Neural progenitor cell (in vitro differentiated cells): ENCODE measurements at places on chromosomes 13 and 19.

DNA sequence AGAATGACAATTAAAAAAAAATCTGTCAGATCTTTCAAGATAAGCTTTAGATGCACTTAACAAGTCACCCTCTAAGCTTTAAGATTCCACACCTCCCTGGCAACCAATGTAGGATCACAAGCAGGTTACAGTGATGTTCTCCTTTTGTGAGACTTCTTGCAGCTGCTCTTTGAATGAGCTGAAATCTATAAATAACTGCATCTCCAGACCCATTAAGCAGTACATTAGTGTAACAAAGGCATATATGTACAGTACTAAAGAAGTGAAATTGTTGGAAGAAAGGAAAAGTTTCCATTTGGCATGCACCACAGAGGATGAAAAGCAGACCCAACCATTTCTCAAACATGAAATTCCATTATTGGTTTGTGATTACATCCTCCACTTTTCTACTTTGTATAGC lies 364.7 kb downstream of the ENOX1 start:
- DNase-seq = no peak

DNA sequence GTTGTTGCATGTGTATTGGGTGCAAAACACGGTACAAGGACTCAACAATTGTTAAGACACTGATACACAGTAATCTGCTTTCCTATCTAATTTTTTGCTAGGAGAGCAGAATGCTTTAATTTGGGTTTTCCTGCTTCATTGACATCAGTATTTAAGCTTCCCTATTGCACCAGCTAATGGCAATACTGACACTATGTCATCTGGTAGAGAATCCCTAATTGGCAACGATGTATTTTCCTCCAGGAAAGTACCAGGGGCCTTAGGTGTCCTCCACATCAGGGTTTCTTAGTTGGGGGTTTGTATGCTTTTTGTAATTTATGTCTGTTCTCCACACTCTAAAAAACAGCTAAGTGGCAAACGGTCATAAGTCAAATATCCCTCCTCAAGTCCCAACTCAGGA lies 76.5 kb upstream of the FRY start:
- no peak for DNase-seq

- no peak for DNase-seq
These were observed 6.1 kb upstream of the BTBD2 start for GRCh38 chr19:2021453-2022140.

DNA sequence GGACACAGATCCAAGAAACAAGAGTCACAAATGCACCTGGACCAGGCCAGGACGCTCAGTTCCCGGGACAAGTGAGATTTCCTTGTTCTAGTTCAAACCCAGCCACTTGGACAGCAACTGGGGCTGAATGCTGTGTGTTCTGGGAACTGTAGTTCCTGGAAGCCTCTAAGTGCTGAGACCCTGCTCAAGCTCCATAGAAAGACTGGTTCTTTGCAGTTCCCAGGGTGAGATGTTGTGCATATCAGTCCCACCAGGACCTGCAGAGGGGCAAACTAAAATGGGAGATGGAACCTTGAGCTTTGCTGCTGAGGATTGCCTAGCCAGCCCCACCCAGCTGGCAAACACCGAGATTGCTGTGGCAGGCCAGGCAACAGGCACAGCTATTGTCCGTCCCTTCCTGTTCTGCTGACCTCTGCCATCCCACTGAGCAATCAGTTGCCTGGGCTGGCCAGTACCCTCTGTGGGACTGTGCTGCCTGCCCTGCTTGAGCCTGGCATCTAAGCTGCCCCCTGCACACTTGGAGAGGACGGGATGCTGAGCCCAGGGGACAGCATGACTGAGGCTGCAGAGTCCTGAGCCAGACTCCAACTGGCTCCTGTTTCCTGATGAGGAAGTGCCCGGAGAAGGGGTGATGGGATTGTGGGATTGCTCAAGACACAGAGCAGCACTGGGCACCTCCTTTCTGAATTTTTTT lies 1.4 kb upstream of the GIPC1 start:
- DNase-seq = no peak

DNA sequence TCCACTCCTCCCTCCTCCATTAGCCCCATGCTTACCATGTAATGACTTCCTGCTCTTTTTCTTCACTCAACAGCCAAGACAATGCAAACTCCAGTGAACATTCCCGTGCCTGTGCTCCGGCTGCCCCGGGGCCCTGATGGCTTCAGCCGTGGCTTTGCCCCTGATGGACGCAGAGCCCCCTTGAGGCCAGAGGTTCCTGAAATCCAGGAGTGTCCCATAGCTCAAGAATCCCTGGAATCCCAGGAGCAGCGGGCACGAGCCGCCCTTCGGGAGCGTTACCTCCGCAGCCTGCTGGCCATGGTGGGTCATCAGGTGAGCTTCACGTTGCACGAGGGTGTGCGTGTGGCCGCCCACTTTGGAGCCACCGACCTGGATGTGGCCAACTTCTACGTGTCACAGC lies 2.9 kb upstream of the PPP1R37 start:
- DNase-seq = no peak

DNA sequence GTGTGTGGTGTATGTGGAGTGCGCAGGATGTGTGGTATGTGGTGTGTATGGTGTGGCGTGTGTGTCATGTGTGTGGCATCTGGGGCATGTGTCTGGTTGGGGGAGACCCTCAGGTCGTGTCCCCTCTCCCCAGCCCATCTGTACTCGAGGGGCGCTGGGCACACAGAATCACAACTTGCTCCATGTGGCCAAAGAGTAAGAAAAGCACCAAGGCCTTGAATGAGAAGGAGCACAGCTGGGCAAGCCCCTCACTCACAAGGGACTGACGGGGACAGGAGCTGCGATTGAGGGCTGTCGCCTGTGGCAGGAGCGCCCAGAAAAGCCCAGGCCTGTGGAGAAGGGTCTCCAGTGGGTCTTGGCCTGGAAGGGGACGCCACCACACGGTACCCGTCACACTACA lies 62.8 kb downstream of the PEPD start:
- DNase-seq = no peak

- no peak for DNase-seq
These were observed 166.9 kb downstream of the DCLK1 start for GRCh38 chr13:35964011-35964862.

DNA sequence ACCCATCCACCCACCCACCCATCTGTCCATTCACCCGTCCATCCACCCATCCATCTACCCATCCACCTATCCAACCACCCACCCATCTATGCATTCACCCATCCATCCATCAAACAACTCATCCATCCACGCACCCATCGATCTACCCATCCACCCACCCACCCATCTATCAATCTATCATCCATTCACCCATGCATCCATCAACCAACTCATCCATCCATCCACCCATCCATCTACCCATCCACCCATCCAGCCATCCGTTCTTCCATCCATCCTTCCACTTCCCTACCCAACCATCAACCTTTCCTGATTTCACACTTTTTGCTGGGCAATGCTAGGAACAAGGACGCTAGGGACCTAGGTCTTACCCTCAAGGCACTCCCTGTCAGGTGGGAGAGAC lies 2.1 kb downstream of the TMEM238 start:
- no peak for DNase-seq

DNA sequence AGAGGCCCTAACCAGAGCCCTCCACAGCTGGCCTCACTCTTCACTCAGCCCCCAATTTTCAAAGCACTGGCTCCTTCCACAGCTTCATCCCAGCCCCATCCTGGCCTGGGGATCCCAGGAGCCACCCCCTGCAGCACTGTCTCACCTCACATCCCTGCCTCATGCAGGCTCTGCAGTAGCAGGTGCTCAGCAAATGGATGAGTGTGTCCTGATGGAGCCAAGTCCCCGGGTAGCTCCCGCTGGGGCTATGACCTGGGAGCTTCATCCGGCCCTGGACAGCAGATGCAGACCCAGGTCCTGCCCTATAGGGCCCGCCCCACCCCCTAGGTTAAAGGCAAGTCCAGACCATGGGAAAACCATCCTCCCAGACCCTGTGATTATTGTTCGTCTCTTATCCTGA lies 143.2 kb upstream of the ZNF507 start:
- DNase-seq = no peak

GRCh38 chr19:48862827-48863226 lies 5.6 kb downstream of the PLEKHA4 start:
- DNase-seq = no peak

DNA sequence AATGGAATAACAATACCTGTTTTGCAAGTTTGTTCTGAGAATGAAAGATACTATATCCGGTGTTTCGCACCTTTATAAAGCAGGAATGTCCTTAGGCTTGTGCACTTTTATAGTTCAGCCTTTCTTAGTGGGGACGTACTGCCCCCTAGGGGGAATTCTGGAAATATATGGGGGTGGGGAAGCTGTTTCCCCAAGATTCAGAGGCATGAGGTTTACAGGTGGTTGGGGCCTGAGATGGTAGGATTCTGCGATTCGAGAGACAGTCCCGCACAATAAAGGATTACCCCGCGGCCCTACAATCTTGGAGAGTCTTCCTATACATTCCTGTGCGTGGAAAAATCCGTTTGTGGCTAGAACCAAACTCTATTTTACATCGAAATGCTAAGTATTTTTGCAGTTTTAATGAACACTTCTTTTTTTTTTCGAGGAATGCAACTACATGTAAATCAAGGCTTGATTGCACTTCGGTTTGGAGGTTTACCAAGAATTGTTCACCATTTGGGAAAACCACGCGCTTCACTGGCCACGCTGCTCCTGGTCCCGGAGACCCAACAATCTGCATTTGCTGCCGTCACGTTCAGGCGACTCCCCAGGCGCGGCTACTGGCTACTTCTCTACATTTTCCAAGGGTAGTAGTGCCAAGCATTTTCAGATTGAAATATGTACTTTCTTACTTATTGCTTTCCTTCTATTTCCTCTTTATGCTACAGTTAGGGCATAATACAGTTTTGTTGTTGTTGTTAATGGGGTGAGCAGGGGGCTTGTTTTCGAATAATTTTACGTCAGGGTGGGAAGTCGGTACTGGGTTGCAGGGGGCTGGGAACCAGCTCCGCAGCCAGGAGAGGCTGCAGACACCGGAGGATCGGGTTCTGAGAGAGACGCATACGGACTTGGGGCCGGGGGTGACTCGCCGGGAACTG lies 830 bp downstream of the NEK5 start:
- peak; percentile 78 for DNase-seq

GRCh38 chr13:94198681-94199080 lies 280.8 kb downstream of the DCT start:
- no peak for DNase-seq

DNA sequence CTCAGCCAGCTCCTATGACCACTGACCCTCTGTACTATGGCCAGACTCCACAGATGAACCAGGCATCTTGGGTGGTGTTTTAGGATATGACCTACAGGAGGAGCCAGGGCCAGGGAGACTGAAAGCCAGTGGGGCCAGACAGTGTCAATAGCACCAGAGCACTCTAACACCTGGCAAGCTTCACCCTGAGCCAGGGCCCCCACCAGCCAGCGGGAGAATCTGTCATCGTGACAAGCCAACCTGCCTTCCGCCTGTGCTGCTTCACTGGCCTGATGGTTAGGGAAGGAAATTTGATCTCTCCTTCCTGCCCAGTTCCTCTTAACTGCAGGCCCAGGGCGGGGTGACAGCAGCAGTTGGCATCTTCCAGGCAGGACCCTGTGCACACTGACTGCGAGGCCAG lies 222.4 kb downstream of the UQCRFS1 start:
- DNase-seq = no peak

DNA sequence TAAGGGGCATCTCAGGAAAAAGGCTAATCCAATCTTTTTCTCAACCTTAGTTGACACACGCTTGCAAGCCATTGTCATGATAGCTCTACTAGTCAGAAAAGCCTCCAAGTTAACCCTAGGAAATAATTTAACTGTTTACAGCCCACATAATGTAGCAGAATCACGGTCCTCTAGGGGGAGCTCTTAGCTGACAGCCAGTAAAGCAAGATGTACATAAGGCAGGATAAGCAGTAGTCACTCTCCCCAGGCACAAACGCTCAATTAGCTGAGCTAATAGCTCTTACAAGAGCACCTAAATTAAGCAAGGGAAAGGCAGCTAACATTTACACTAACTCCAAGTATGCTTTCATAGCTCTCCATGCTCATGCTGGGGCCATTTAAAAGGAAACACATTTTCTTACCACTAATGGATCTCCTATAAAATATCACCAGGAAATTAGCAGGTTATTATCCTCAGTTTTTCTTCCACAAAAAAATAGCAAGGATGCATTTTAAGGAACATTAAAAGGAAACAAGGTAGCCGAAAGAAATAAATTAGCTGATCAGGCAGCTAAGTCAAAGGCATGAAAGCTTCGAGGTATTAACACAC lies 33.7 kb upstream of the ZSCAN5A start:
- peak; percentile 31 for DNase-seq
